ENCODE measurements at places on chromosomes 7 and 10. TPM values are rescaled to one million over a fixed set of nuclear protein-coding genes. Genes with fewer than 3 reads are reported as not detected.

Gene AKR1E2
- 8.5 TPM for polyA plus RNA-seq

Gene PPP1R3A
- not detected for polyA plus RNA-seq

Gene DYDC2
- polyA plus RNA-seq: 1.6 TPM

Gene CNTNAP2
- polyA plus RNA-seq: 29.3 TPM

Gene ALKBH4
- polyA plus RNA-seq: 12.9 TPM

Gene EGR2
- 7.2 TPM for polyA plus RNA-seq

- DNase-seq: no peak
Observed at GRCh38 chr7:140898786-140899536, 25.8 kb downstream of the BRAF start.

DNA sequence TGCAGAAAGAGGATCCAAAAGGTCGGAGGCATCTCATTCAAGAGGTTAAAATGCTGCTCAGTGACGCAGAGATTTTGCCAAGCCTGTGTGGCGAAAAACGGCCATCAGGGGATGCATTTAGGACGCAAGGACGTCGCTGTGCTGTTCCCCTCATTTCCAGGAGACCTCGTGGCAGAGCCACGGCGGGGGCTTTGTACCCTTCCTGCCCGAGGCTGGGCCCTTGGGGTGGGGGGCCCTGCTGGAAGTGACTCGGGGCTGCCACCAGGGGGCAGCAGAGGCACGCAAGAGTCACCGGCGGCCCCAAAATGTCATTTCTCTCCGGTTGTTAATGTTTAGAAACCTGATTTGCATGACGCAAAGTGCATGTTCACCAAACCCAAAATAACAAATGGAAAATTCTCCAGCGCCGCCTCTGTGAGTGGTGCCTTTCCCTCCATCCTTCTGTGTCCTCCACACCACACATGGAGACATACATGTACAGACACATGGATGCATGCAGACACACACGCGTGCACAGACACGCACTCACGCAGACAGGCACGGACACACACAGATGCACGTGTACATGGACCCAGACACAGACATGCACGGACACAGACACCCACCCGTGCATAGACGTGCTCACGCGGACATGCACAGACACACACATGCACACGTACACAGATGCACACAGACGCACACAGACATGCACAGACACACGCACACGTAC, 51.0 kb upstream of the NKX6-2 start:
- no peak for DNase-seq

GRCh38 chr10:125739994-125740679, 20.6 kb downstream of the EDRF1 start:
- no peak for DNase-seq

- DNase-seq: no peak
Observed at GRCh38 chr10:74079936-74080590, 70.6 kb downstream of the AP3M1 start.

- DNase-seq: no peak
Observed at GRCh38 chr7:91280604-91281003, 16.4 kb downstream of the FZD1 start.

- no peak for DNase-seq
Observed at GRCh38 chr7:133484086-133484485, 231.2 kb downstream of the EXOC4 start.

DNA sequence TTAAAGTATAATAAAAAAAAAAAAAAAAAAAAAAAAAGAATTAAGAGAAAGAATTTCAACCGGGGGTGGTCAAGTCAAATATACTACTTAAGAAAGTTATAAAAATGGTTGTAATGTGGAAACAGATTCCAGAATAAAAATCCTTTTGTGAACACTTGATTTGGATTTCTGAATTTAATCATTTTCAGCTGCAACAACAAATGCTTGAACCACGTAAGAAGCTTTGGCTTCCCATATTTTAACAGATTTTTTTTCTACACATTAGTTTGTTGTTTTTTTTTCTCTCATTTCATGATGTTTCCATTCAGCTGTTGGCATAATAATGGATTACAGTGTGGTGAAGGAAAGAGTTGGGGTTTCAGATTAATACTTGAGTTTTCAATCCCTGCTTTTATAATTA, 137.3 kb upstream of the AGR3 start:
- no peak for DNase-seq

DNA sequence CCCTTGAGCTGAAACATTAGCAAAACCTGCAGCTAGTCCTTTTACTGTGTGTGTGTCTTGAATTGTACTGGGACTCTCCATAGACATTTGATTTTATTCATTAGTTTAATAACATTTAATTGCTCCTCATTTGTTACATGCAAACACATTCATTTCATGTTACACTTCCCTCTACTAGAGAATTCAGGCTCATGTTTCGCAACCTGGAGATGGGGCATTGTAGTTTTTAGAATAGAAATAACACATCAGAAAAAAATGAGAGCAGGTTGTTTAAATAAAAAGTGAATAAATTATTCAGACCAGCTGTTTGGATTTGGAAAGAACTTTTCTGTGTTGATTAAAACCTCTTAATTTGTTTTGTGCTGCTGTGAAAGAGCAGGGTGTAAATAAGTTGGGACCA, 243.9 kb downstream of the ETV1 start:
- no peak for DNase-seq

- DNase-seq: no peak
Observed at GRCh38 chr7:102073931-102074880, 212.5 kb upstream of the SH2B2 start.

- no peak for DNase-seq
Observed at GRCh38 chr7:54985426-54986330, 33.1 kb upstream of the EGFR start.

- DNase-seq: no peak
Observed at GRCh38 chr7:140673774-140674155, 1.0 kb downstream of the ADCK2 start.

- no peak for DNase-seq
Observed at GRCh38 chr7:29249860-29250259, 55.3 kb downstream of the CHN2 start.

- DNase-seq: no peak
Observed at GRCh38 chr7:30135301-30136116, 723 bp downstream of the MTURN start.

- no peak for DNase-seq
Observed at GRCh38 chr10:60911715-60912114, 32.3 kb downstream of the RHOBTB1 start.

GRCh38 chr7:149125189-149125862, 798 bp downstream of the ZNF425 start:
- DNase-seq: no peak

- peak; percentile 48 for DNase-seq
Observed at GRCh38 chr10:44264244-44264643, 120.7 kb downstream of the CXCL12 start.

DNA sequence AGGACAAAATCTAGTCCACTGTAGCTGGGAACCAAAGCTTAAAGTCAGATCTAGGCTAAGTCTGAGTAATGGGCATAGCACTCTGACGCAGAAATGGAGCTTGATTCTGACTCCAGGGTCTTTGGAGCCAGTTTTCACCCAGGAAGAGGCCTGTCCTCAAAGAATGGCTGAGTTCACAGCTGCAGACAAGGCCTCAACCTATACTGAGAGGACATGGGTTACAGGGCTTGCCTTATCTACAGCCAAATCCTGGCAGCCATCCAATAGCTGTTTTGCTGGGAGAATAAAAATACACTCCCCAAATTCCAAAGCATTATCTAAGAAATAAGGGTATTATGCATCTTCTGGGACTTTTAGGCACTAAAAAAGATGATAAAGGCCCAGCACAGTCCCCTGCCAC, 154.8 kb downstream of the RAPGEF5 start:
- no peak for DNase-seq

Data from renal cortex interstitium (tissue), 15 donors.